ENCODE measurements at places on chromosomes 7 and 10.
A peak's percentile ranks its signal among the peaks of the same experiment; 100 is the strongest.

DNA sequence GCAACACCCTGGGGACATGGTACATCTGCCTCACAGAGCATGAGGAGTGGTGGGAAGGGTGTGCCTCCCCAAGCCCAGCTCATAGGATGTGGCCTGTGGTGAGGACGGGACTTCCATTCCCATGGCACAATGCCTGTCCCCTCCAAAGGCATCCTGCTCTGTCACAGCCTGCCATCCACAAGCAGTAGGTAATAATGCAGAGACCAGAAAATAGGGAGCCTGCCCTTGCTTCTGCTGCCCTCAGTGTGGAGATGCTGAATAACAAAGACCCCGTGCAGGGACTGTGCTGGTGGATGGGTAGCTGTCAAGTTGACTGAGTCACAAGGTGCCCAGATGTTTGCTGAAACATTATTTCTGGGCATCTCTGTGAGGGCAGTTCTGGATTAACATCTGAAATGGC lies 199.9 kb upstream of the GRB10 start:
- DNase-seq, result no peak

GRCh38 chr7:28986765-28987110 lies 28.6 kb upstream of the TRIL start:
- no peak for DNase-seq

GRCh38 chr10:3110782-3111620 lies 43.7 kb downstream of the PFKP start:
- DNase-seq, result no peak

DNA sequence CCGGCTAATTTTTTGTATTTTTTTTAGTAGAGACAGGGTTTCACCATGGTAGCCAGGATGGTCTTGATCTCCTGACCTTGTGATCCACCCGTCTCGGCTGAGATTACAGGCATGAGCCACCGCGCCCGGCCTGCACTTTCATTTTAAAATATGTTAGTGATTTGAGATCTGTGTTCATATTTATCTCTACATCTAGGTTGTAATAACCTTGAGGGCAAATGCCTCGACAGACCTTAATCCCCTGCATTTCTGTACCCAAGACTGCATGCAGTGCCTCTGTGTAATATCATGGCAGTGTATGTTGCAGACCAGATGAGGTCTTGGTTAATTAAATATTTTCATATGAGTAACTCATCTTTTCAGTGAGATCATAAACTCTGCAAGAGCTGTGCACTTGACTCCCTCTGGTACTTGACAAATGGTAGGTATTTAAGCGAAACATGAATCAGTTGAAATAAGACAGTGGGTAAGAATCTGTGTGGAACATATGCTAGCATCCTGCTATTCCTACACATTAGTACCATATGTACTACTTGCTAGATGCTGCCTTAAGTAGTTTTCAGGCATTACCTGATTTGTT lies 673.9 kb upstream of the ANKRD30A start:
- no peak for DNase-seq

- DNase-seq, result no peak
Observed at GRCh38 chr10:31679936-31680335, 248.7 kb downstream of the ARHGAP12 start.

GRCh38 chr7:17060051-17060450 lies 178.3 kb upstream of the AGR3 start:
- DNase-seq, result no peak

DNA sequence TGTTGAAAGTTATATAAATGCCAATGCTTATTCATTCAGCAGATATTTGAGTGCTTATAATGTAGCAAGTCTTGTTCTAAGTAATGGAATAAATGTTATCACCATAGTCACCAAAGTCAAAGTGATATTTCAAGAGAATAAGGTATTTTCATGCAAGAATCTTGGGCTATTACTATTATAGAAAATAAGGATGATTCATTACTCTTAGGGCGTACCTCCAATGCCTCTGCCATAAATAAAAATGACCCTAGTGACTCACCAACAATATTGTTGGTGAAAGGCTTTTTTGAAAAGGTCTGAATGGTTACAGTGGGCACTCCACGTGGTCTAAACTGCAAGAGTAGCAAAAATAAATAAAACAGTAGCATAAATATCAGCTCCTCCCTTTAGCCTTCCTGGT lies 68.4 kb downstream of the RALA start:
- no peak for DNase-seq

- no peak for DNase-seq
Observed at GRCh38 chr10:13528875-13529713, at the start of gene BEND7. Gene BEND7 (minus strand): TSS chr10:13529014. CDS start chr10:13528533, 481 bp downstream.

- peak; percentile 88 for DNase-seq
Observed at GRCh38 chr10:79322616-79323543, 24.4 kb upstream of the PPIF start.
